ENCODE measurements at places on chromosomes 3 and 15.

DNA sequence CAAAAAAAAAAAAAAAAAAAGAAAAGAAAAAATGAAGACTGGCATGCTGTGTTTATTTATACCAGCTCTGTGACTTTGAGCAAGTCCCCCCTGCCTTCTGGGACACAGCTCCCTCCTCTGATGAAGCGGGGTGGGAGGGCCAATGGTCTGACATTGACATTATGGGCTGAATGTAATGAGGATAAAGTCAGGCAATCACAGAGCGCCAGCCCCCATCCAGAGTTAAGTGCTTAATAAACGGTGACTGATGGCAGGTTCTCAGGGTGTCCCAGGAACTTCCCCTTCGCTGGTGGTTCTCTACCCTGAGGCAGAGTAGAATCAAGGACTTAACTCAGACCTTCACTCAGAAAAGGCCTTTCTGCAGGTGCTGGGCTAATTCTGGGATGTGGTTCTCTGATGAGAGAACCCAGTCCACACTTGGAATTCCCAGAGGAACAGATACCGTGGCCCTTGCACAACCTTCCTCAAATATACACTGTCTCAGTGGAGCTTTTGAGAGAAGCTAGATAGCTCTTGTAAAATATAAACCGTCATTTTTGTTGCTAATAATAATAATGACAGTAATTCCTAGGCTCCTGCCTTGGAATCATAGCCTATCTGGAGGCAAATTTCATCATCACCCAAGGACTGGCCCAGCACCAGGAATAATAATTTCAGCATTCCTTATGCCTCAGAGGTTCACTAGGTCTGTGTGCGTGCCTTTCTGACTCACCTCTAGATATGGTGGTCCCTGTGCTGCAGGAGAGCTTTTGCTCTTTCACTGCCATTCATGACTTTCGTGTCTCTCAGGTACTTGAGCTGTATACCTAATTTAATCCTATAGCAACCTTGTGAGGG is 115.8 kb downstream of the RPLP1 start:
- DNase-seq, result no peak

DNA sequence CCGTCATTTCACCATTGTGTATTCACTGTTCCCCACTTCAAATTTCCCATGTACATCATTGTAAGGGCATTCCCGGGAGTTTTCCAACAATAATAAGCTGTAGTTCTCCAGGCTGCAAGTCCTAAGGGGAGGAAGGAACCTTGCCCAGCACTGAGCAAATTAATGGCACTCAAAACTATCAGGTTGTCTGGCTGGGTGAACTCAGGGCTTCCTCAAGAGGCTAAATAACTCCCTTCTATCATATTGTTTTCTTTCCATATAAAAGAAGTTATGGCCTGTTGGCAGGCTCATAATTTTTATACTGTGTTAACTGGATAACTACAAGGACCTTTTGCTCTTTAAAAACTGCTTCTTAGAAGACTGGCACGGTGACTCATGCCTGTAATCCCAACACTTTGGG is 71.4 kb downstream of the SEMA6D start:
- DNase-seq, result no peak

DNA sequence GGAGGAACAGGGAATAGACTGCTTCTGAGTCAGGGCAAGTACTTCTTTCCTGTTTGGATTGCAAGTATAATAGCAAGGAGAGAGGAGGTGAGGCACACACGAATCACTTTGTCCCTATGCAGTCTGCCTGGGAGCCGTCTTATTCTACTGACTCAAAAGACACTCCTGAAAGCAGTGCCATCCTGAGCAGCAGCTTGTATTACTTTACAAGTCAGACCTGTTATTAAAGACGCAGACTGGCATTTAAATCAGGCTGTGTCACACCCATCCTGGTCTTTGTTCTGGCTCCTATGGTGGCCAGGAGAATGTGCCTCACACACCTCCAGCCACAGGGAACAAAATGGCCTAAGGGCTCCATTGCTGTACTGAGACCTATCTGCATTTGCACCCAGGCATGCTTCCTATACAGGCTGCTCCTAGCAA is 17.9 kb upstream of the SQOR start:
- DNase-seq, result no peak

DNA sequence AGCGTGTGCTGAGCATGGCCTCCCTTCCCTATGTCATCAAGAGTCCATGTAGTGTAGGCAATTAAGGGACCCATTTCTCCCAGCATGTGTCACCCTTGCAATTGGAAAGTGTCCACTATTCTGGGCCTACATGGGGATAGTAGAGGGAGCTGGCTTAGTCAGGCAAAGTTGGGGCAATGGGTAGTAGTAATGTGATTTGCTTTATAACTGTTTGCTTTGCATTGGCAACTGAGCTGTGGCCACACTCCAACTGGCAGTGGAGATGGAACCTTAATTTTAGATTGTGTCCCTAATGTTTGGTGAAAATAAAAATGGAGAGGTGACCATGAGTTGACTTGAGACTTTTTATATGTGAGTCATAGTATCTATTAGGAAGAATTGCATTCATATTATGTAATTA is 97.7 kb upstream of the SAMMSON start:
- no peak for DNase-seq

DNA sequence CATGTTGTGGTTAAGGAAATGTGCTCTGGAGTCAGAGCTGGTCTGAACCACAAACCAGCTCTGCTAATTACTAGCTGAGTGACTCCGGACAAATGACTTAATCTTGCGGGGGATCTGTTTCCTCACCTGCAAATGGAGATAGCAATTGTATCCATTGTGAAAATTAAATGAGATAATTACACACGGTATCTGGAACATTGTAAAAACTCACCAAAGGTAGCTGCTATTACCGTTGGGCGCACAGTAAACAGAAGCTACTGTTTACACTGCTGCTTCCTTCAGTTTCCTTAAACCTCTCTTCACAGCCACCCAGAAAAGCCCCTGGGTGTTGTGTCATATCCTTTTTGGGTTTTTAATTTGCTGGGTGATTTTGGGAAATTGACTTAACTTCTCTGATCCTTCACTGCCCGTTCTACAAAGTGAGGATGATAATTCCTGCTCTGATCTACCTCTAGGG is 107.8 kb downstream of the MEGF11 start:
- no peak for DNase-seq

DNA sequence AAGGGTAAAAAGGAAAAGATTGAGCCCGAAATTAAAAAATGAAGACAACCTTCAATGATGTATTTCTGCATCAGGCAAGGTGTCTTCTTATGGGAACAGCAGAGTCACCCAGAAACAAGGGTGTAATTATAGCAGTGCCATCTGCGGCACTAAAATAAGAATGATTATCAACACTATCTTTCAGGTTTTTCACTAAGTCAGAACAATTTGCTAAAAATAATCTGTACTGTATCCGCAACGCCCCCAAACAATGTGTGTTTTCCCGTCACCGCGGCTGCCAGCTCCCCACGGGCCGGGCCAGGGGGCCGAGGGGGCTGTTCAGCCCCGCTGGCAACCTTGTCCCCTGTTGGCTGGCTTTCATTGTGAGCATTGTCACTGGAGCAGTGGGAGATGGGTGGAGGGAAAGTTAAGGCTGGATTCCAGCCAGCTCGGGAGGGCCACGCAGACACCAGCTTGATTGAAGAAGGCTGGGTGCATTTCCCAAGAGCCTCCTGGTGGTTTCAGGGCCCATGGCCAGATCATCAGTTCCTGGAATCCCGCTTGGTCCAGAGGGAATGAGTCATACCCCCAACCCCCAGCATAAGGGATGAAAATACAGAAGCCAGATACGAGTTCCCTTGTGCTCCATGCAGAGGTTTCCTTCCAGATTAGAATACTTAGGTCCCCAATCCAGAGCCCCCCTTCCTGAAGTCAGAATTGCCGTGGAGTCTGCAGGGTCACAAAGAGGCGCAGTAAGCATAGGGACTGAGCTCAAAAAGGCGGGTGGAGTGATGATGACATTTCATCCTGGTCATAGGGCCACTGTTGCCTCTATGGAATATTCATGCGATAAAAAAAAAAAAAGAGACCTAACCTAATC is 90.2 kb upstream of the KLF13 start:
- DNase-seq, result no peak

DNA sequence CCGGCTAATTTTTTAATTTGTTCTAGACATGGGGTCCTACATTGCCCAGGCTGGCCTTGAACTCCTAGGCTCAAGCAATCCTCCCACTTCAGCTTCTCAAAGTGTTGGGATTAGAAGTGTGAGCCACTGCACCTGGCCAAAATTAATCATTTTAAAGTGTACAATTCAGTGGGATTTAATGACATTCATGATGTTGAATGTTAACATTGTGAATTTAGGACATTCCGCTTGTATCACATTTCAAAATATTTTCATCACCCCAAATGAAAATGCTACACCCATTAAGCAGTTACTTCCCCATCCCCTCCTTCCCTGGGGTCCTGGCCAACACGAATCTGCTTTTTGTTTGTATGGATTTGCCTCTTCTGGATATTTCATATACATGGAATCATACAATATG is 62.1 kb upstream of the CGNL1 start:
- DNase-seq, result no peak

DNA sequence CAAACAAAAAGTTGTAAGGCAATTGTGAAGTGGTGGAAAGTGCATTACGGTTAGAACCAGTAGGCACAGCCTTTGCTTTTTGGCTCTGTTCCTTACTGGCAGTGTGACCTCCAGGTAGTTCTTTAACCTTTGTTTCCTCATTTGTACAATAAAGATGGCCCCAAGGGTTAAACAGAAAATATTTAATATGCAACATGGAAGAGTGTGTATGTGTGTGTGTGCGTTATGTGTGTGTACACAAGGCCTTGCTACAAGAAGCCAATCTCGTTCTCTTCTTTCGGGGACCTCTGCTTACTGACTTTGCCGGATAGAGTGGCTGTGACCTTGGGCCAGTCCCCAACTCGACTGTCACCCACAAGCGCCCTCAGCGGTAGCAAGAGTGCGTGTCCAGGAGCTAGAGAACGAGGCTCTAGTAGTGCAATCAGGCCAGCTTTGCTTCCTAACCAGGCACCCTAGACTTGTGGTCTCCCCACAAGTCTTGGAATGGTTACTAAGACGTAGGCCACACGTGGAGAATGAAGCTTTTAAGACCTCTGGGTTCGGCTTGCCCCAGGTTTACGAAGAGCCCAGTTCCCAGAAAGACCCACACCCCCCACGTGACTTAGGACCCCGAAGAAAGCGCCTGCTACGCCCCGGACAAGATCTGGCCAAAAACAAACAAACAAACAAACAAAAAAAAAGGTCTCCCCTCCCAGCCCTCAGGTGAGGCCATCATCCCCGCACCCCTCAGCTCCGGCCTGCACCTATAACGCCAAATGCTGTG is 593 bp downstream of the CIAO2A start:
- DNase-seq, result no peak

DNA sequence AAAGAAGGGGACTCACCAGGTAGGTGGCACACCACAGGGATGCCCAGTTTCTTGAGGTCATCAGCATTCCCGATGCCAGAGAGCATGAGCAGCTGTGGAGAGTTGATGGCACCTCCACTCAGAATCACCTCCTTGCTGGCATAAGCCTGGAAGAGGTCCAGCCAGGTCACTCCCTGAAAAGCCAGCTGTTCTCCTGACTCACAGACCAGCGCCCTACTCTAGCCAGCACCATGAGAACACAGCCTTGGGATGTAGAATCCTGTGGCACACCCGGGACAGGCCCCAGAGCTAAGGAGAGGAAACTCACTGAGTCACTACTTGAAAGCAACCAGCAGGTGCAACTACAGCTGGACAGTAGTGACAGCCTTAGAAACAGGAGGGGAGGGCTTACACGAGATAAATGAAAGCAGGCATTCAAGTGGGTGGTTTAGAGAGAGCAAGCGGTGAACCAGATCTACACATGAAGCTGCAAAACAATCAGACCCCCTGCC is 24.5 kb downstream of the CHDH start:
- DNase-seq, result peak; percentile 29

GRCh38 chr15:72474912-72475628 is 940 bp downstream of the ARIH1 start:
- peak; percentile 11 for DNase-seq

GRCh38 chr3:31776016-31776415 is 205.0 kb downstream of the OSBPL10 start:
- no peak for DNase-seq

Data from NCI-H187 (cell line).